ENCODE measurements at places on chromosomes 2 and 18.

DNA sequence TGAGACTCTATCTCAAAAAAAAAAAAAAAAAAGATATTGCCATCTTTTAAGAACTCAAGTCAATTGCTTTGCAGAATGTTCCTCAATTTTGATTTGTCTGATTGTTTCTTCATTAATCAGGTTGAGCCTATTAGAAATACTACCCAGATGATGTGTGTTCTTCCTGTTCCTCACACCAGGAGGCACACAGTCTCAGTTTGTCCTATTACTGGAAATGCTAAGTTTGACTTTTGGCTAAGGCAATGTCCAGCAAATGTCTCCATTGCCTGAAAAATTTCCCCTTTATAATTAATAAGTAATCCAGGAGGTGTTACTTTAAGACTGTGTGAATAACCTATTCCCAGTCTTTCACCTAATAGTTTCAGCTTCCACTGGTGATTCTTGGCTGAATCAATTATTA lies 28.4 kb downstream of the BOLA3 start:
- DNase-seq = no peak

DNA sequence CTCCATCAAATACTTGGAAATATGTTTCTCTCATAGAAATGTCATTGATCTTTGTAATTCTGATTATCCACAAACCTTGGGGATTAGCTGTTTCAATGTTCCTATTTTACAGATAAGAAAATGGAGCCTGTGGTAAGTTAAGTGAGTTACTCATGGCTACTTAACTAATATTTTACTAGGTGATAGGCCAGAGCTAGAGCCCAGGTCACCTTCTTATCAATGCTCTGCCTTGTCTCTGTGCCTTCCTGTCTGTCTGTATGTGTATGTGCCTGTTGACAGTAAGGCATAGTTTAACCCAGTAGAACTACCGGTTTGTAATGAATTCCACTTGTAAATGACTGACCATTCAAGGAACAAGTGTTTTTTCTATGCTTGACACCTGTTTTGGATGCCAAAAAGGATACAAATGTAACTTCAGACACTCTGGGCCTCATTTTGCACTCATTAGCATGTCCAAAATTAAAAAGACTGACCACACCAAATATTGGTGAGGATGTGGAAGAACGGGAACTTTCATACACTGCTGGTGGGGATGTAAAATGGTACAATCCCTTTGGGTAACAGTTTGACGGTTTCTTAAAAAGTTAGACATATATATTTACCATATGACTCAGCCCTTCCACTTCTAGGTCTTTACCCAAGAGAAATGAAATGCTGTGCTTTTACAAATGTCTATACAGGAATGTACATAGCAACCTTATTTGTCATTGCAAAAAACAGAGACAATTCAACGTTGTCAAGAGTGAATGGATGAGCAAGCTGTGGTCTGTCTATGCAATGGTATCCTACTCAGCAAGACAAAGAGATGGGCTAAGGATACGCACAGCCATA lies 19.6 kb upstream of the IL1A start:
- no peak for DNase-seq

DNA sequence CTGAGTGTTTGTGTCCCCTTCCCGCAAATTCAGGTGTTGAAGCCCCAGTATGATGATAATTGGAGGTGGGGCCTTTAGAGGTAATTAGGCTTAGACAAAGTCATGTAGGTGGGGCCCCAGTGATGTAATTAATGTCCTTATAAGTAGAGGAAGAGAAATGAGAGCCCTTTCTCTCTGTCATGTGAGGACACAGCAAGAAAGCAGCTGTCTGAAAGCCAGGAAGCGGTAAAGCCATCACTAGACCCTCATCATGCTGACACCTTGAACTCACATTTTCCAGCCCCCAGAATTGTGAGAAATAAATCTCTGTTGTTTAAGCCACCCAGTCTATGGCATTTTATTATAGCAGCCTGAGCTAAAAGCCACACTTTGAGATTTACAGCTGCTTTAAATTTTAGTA lies 1580.0 kb downstream of the LRP1B start:
- no peak for DNase-seq

- no peak for DNase-seq
Observed at GRCh38 chr2:238939074-238939473, 91.2 kb downstream of the TWIST2 start.

DNA sequence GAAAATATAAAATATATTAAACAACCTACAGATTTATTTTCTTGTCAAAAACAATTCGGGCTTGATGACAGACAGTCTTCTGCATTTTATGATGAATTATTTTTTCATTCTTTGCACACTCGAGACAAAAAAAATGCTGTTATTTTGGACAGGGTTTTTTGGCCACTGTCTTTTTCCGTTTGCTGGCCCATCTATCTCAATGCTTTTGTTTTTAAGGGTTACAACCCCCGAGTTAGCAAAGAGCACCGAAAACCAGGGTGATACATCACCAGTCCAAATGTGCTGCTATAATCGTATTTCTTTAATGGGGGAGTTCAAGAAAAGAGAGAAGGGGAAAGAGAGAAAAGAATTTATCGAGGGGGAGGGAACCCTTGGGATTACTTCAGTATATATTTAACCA lies 7.7 kb downstream of the EVX2 start:
- DNase-seq = no peak

DNA sequence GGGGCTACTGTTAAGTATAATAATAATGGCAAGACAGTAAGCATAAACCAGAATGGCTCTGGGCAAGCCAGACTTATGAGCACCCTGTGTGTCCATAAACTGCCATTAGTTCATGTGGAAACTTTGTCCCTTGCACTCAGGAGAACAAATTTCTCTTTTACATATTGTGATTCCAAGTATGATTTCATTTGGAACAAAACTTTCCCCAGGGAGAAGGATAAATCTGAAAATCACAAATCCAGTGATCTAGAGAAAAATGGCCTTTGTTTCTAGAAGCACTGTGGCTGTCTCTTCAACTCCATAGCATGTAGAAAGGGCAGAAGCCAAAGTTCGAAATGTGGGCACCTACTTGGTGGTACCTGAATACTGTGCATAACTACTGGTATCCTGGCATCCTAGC lies 823.7 kb upstream of the SOX11 start:
- no peak for DNase-seq

DNA sequence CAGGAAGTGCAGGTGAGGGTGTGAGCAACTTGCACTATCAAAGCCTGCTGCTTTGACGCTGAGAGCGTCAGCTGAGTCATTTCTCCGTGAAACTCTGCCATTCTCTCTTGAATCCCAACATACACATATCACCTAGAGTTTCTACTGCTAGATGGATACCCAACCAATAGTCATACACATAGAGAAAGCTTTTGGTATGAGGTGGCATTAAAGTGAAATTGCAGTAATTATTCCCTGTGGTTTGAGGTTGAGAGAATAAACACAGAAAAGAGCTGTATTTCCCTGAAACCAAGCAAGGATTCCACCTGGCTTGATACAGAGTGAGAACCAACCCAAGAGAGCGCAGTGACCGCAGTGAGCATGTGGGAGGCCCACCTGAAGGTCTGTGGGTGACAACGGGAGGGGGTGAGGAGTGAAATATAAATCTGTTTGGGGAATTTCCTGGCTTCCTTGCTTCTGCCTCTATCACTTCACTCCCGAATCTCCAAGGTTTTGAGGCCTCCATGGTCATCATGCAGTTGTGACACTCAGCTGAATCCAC lies 28.8 kb upstream of the TMEM18 start:
- DNase-seq = no peak

GRCh38 chr2:59462422-59463197 lies 1090.8 kb downstream of the BCL11A start:
- no peak for DNase-seq

DNA sequence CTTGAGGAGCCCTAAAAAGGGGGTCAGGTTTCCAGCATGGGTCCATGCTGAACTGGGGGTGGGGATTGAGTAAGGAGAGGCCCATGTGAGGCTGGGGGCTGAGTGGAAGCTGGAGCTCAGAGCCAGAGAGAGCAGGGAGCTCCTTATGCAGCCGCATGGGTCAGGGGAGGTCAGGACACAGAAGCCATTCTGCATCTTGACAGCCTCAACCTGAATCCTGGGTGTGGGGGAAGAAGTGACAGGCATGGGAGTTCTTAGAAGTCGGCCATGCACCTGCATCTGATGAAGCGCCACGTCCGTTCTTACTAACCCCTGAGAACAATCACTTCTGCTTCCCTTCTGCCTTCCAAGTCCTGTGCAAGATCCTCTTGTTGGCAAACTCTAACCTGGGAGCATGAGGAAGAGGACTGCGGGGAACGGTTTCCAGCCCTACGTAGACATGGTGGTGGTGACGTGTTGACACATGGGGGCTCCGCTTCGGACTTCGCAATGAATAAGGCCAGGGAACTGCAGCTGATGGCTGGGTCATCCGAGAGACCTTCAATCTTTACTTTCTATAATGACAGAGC lies 22.3 kb downstream of the GNLY start:
- DNase-seq = no peak

DNA sequence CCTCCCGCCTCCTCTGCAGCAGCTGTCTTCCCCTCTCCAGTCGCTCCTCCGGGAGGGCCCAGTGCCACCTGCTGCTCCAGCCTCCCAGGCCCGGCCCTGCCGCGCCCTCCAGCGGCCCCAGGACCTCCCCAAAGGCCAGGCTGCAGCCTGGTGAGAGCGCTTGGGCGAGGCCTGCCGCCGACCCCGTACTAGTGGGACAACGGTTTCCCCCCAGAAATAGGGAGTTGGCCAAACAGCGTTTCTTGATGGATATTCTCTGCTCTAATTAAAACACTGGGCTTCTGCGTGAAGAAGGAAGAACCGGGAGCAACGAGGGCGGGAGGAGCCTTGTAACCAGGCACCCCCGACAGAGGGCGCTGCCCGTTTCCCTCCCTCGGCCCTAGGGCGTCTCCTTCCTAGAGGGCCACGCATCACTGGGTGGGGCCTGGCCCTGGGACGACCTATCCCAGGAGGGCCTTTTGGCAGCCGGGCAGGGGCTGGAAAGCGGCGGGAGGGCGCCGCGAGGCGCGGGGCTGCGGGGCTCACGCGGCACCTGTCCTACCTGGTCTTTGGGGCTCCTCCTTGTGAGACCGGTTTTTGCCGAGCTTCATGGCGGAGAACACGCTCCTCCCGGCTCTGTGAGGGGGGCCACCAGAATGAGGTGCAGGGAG lies 25.4 kb upstream of the OTOF start:
- DNase-seq = peak; percentile 85

DNA sequence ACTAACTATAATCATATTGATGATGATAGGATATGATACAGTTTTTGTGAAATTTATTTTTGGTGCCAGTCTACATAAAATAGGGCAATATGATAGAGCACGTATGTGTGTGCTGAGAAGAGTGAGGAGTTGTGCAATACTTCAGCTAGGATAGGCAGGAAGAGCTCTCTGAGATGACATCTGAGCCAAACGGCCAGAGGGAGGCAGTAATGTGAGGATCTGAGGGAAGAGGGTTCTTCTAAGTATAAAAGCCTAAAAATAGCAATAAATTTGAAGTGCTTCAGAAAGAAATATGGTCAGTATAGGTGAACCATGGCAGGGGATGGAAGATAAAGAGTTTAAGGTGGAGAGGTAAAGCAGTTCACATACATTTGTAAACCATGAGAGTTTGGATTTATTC lies 102.5 kb downstream of the OLA1 start:
- no peak for DNase-seq

DNA sequence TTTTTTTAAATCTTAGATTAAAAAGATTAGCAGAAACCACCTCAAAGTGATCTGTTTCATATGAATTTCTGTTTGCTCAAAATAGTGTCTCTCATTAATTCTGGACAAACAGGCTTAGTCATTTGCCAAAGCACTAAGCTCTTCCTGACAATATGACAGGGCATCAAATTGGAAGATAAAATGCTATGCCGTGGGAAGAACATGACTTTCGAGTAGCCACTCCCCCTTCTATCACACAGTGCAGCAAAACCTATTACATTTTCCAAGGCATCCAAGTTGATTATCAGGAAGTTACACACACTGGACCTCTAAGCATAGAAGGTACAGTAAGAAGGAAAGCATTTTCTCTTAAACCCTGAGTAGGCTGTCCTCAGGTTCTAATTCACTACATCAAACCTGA lies 89.5 kb downstream of the STK39 start:
- DNase-seq = no peak

GRCh38 chr2:118834901-118835745 lies 12.3 kb downstream of the EN1 start:
- no peak for DNase-seq

GRCh38 chr2:129480790-129481189 lies 498.7 kb upstream of the RAB6C start:
- DNase-seq = no peak

DNA sequence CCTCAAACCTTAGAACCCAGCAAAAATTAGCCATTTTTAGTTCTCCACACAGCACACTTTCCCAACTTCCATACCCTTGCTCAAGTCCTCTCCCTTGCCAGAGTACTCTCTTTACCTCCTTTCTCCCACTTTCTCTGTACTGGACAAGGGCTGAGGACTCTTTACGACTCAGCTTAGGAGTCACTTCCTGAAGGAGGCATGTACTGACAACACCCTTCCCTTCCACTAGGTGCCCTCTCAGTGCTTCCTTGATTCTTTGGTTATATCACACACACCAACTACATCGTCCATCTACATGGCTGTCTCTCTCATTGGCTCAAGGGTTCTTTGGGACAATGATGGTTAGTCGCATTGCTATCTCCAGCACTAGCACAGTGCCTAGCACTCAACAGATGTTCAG lies 5.2 kb upstream of the C18orf63 start:
- no peak for DNase-seq

GRCh38 chr2:3461801-3462492 lies 57.4 kb downstream of the ADI1 start:
- DNase-seq = peak; percentile 62

DNA sequence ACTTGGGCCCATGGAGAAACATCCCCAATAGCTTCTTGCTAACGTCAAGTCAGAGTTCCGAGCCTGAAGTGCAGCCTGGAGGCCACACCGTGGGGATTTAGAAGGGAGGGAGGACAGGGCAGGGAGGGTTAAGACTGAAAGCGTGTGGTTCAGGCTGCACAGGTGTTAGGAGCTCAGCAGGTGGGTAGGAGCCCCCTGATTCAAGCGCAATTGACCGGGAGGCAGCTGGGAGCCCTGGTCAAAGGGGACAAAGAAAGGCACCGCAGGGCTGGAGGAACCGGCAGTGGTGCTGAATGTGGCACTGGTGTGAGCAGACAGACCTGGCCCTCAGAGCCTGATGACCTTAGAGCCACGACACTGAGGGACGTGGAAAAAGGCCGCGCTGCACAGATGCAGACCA lies 149.6 kb downstream of the TMEM18 start:
- DNase-seq = no peak
